Esophagus muscularis mucosa (tissue), 4 donors: ENCODE measurements at places on chromosomes 13 and 19. TPM values are rescaled to one million over a fixed set of nuclear protein-coding genes. Genes with fewer than 3 reads are reported as not detected.

The SELENOV gene
- not detected for total RNA-seq

The VSTM1 gene
- not detected for total RNA-seq

The LILRA1 gene
- 2.0 TPM for total RNA-seq

The ZNF682 gene
- 1.4 TPM for total RNA-seq

The MBD3L2 gene
- not detected for total RNA-seq

The CEACAM5 gene
- total RNA-seq: not detected

The NLRP13 gene
- total RNA-seq: not detected

The EML2 gene
- total RNA-seq: 28.4 TPM

The SLC25A42 gene
- total RNA-seq: 15.8 TPM

The ZNF253 gene
- total RNA-seq: 5.1 TPM

The SIGLEC8 gene
- 0.66 TPM for total RNA-seq

GRCh38 chr13:43031881-43032280 lies 8.5 kb downstream of the DNAJC15 start:
- DNase-seq: no peak

DNA sequence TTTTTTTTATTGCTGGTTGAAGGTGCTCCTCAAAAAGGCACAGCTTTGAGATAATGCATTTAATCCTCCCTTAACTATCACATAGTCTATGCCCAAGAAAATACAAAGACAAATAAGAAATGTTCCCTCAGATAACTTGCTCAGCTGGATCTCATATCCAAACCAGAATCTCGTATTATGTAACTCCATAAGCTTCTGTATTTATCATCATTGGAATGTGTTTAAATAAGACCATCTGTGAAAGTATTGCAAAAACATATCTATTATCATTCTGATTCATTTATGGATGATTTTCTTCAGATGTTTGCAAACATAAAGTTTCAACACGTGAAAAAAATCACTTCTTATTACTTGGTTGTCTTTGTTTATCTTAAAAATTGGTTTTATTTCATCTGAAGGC lies 190.9 kb downstream of the IRS2 start:
- DNase-seq: no peak

DNA sequence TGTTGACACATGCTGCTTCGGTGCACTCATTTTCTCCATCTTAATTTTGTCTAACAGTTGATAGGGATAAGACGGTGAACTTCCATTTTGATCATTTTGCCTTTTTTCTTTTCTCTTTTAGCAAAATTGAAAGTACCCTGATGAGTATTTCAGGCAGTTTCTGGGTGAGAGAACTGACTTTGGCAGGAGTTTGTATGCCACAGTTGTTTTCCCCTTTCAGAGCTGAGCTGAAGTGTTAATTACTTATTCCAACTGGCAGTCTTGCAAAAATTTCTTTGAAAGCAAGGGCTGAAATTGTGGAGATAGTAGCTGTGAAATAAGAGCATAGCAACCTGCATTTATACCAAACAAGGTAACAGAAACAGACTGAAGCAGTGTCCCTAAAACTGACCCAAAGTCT lies 180.2 kb downstream of the SLITRK5 start:
- no peak for DNase-seq

DNA sequence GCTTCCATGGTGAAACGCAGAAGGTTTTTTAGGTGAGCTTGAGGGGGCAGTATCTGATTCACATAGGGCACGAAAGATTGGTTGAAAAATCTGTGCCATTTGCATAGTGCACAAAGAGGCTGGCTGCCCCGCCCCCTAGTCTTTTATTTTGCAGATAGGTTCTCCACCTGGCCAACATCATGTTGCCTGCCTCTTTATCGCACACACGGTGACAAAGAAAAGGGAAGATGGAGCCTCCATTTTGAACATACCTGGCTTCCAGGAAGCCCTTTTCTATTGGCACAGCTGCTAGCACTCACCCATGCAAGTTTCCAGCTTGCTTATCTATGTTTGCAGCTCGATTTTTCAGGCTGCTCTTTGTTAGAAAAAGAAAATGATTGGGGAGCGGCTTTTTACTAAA lies 316.2 kb upstream of the KLHL1 start:
- DNase-seq: no peak

- DNase-seq: no peak
Measured at GRCh38 chr19:47243364-47243775, 12.4 kb upstream of the BBC3 start.

DNA sequence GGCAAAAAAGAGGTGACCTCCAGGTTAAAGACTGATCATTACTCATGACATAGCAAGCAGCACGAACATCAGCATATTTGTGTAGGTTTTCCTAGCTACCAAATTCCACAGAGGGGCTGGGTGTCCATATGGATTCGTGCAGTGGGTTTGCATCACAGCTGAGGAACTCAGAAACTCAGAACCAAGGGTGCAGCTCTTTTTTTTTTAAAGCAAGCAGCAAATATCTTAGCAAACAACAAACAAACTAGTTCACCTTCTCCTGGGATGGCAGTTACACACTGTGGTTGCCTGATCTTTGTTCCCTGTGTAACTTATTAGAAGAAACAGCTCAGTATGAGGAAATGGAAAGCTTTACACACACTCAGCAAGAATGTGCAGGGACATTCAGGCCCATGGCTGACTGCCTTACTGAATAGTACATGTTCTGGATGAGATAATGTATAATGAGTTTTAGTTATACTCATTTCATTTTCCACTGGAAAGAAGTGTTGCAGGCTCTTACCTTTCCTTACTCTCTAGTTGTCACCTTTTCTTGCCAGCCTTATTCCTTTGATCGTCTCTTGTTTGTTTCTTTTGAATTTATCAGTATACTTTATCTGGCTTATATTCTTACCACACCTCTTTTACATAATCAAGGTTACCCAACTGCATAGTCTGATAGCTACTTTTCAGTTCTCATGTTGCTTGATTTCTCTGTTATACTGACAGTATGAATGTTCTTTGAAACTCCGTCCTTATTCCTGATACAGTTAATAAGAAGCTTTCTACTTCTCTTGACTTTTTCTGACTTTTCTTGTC lies 4.3 kb downstream of the NDFIP2 start:
- no peak for DNase-seq

- DNase-seq: no peak
Measured at GRCh38 chr13:39379667-39380655, 223.0 kb downstream of the LHFPL6 start.

DNA sequence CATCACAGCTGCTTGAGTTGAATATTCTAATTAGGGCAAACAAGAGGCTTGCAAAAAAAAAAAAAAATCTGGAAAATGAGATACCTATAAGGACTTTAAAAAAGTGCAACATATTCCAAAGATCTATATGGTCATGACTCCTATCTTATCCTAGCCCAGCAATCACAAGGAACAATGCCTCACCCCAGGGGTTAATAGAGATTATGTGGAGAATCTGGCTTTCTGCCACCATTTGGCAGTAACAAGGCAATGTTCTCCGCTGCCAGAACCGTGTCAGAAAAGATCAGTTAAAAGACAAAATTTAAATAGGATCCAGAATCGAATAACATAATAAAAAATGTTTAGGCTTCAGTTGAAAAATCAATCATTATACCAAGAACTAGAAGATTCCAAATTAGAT lies 1643.2 kb upstream of the PRR20A start:
- no peak for DNase-seq

DNA sequence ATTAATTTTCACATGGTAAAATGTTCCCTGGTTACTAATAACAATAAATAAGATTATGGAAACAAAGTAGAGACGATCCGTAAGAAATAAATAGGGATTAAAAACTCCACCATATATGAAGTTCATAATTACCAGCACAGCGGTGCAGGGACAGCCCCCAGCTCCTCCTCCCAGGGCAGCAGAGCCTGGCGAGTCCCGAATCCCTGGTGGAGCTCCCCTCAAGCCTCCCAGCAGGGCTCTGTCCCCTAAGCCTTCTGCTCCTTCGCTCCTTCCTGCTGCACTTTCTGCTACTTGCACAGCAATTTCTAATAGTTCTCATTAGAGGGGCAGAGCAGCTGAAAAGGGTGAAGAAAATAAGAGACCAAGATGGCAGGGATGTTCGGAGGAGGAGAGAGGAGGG lies 43.6 kb downstream of the RASA3 start:
- DNase-seq: no peak

DNA sequence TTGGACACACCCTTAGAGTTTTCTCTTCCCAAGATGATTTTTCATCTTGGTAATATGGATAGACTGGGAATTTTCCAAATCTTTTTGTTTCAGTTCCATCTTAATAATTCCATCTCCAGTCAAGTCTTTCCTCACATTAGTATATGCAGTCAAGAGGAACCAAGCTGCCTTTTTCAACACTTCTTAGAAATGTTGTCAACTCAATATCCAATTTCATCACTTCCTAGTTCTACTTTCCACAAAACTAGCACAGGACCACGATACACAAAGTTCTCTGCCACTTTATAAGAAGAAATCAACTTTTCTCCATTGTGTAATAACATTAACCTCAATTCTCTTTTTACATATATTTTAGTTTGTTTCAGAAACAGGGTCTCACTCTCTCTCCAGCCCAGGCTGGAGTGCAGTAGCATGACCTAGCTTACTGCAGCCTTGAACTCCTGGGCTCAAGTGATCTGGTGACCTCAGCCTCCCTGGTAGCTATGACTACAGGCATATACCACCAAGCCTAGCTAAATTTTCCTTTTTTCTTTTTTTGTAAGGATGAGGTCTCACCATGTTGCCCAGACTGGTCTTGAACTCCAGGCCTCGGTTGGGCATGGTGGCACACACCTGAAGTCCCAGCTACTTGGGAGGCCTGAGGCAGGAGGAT lies 15.5 kb downstream of the ZNF443 start:
- no peak for DNase-seq

- no peak for DNase-seq
Measured at GRCh38 chr13:90565985-90566713, 781.3 kb upstream of the MIR17HG start.

DNA sequence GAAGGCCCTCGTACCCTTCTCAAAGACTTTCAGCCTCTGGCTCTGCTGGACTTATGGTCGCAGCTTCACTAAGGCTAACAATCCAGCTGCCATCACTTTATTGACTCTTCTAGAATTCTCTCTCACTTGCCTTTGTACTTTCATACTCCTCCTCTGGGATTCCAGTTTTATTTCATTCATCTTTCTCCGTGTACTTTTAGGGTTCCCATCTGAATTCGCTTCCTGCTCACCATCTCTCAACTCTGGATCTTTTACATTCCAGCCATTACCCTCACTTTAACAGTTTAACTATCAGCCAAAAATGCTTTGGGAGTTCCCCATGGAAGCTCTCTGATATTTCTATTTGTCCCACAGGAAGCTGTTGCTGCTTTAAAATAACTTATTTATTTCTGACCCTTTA lies 149.3 kb upstream of the KL start:
- no peak for DNase-seq

DNA sequence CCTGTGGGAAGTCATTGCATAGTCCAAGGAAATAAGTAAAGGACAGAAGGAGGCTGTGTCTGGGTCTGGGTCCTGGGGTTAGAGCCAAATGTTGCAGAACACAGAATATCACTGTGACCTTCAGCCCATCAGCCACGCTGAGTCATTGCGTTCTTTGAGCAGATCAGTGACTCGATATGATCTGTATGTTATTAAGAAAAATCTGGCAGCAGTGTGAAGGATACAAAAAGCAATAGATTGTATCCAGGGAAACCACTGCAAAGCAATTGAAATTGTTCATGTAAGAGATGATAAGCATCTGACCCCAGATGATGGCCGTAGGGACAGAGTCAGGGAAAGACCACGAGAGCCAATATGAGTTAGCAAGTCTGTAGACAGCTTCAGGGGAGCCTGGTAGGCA lies 1575.1 kb upstream of the SLC10A2 start:
- DNase-seq: no peak

GRCh38 chr19:55348317-55349034 lies 6.0 kb downstream of the COX6B2 start:
- DNase-seq: no peak

DNA sequence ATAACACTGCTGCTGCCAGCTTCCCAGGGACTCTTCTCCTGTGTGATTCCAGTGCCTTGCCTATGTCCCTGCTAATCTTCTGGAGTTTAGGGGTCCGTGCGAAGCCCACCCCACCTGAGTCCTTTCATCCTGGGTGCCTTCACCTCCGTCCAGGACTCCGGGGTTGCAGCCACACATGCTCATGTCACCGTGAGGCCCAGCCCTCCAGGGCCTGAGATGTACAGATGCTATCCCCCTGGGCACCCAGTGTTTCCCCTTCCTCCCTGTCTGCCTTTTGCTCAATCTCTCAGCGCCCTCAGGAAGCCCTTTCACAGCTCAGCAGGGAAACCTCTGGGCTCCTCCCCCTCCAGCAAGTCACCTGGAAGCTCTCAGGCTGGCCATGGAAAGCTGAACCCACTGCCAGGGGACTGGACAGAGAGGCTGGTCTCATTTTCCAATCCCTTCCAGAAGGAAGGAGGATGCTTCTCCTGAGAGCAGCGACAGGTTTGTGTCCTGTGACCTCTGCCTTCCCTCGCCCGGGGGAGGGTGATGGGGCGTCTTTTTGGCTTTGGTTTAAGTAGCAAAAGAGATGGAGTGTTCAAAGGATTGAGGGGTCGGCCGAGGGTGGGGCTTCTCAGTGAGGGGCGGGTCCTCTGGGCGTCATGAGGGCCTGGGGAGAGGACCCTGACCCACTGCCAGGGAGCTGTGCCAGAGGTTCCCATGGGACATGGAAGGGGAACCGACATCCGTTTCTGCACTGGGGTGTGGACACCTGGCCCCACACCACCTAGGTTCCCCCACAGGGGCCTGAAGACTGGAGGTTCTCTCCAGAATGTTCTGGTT lies 30.8 kb upstream of the TFDP1 start:
- DNase-seq: peak; percentile 75

- DNase-seq: no peak
Measured at GRCh38 chr19:16564842-16565241, 7.4 kb downstream of the SLC35E1 start.

DNA sequence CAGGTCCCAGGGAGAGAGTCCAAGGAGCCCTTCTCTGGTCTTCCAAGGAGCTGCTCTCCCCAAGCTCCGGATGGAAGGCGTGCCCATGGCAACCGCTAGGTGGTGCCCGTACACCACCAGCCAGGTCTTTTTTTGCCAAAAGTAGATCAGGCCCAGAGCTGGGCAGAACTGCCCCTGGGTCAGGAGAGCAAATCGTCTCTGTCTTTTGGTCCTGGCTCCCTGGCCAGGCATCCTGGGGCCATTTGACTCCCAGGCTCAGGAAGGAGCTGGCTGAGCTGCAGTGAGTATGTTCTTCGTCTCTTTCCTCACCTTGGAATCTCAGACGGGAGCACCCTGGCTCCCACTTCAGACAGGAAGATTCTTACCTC lies 24.6 kb upstream of the BCL3 start:
- peak; percentile 95 for DNase-seq

DNA sequence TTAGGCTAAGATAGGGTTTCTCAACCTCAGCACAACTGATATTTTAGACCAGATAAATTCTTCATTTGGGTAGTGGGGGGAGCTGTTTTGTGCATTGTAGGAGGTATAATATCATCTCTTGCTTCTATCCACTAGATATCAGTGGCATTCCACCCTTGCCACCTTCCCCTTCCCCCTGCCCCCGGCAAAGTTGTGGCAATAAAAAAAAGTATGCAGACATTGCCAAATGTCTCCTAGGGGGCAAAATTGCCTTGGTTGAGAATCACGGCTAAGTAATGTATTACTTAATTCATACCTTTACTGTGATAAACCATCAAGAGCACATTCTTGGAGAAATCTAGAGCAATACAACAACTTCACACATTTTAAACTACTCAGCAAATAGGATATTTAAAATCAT lies 51.4 kb downstream of the UBL3 start:
- DNase-seq: no peak

GRCh38 chr19:1310853-1311180 lies 25.1 kb downstream of the EFNA2 start:
- no peak for DNase-seq
